ENCODE measurements at places on chromosomes 6 and 20. TPM values are rescaled to one million over a fixed set of nuclear protein-coding genes. Genes with fewer than 3 reads are reported as not detected.

GRCh38 chr6:11711003-11711983 lies 67.3 kb downstream of the ADTRP start:
- DNase-seq, result peak; percentile 15

GRCh38 chr20:45358282-45359068 lies 4.5 kb upstream of the SYS1 start:
- DNase-seq, result peak; percentile 94

- no peak for DNase-seq
These were observed 16.0 kb downstream of the SMPDL3A start for GRCh38 chr6:122804962-122805485.

- peak; percentile 63 for DNase-seq
These were observed 55.4 kb downstream of the VEGFA start for GRCh38 chr6:43825187-43826115.

PRL gene
- not detected for total RNA-seq

DUSP15 gene
- total RNA-seq, result not detected

KIF13A gene
- total RNA-seq, result 59.7 TPM

Data from upper lobe of left lung (tissue), 6 donors.